ENCODE measurements at places on chromosomes 4 and X. TPM values are rescaled to one million over a fixed set of nuclear protein-coding genes. Genes with fewer than 3 reads are reported as not detected.
A peak's percentile ranks its signal among the peaks of the same experiment; 100 is the strongest.

The RXFP1 gene
- total RNA-seq, result 1.2 TPM

The BCORL1 gene
- total RNA-seq, result 4.5 TPM

The NRK gene
- total RNA-seq, result 118 TPM

The IL1RAPL1 gene
- 21.3 TPM for total RNA-seq

The MAGEB5 gene
- total RNA-seq, result not detected

The UGT2A3 gene
- total RNA-seq, result 0.53 TPM

The TKTL1 gene
- 0.32 TPM for total RNA-seq

The TRIM75 gene
- total RNA-seq, result not detected

GRCh38 chrX:53080628-53081580, 1.3 kb upstream of the TSPYL2 start:
- DNase-seq, result no peak

- no peak for DNase-seq
Measured at GRCh38 chr4:80101792-80102116, 28.7 kb upstream of the ANTXR2 start.

- no peak for DNase-seq
Measured at GRCh38 chr4:130025701-130026100, 929.7 kb downstream of the C4orf33 start.

DNA sequence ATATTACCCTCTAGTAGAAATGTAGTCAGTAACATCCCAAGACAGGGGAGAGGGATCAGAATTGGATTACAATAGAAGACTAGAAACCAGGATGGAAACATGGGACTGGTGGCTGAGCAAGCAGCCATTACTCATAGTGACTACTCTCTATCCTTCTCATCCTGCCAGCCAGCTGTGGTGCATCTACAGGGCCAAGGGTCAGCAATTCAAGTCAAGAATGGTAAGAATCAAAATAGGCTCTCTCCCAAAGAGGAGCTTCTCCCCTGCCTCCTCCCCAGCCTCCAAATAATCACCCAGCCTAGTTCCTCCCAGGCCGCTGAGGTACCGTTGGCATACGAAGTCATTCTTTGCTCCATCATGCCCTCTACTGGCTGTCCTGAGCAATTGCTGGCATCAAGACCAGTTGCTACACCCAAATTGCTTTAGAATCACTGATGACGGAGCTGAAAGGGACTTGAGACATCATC, 19.4 kb downstream of the AWAT2 start:
- no peak for DNase-seq

GRCh38 chr4:125315576-125316400, 1.0 kb downstream of the FAT4 start:
- DNase-seq, result no peak

DNA sequence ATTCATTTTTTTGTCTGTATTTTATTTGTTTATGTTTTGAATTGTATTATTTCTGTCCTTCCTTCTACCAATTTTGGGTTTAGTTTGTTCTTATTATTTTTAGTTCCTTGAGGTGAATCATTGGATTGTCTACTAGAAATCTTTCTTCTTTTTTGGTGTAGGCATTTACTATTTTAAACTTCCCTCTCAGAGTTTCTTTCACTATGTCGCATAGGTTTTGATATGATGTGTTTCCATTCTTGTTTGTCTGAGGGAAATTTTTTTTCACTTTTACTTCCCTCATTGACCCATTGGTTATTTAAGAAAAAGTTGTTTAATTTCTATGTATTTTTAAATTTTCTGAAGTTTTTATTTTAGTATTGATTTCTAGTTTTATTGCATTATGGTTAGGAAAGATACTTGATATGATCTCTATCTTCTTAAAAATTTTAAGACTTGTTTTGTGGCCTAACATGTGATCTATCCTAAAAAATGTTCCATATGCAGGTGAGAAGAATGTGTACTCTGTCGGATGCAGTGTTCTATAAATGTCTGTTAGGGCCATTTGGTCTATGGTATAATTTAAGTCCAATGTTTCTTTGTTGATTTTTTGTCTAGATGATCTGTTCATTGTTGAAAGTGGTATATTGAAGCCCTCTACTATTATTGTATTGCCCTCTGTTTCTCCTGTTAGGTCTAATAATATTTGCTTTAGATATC, 68.8 kb downstream of the IL15 start:
- DNase-seq, result no peak

- DNase-seq, result no peak
Measured at GRCh38 chr4:152784490-152785350, 5.0 kb downstream of the ARFIP1 start.

GRCh38 chr4:188372829-188373228, 233.6 kb downstream of the TRIML1 start:
- DNase-seq, result no peak

- peak; percentile 79 for DNase-seq
Measured at GRCh38 chr4:6692806-6693205, 872 bp upstream of the S100P start.

- no peak for DNase-seq
Measured at GRCh38 chrX:150663073-150663472, 30.1 kb upstream of the MTMR1 start.

GRCh38 chr4:189445613-189446012, 495.1 kb upstream of the FRG1 start:
- no peak for DNase-seq

DNA sequence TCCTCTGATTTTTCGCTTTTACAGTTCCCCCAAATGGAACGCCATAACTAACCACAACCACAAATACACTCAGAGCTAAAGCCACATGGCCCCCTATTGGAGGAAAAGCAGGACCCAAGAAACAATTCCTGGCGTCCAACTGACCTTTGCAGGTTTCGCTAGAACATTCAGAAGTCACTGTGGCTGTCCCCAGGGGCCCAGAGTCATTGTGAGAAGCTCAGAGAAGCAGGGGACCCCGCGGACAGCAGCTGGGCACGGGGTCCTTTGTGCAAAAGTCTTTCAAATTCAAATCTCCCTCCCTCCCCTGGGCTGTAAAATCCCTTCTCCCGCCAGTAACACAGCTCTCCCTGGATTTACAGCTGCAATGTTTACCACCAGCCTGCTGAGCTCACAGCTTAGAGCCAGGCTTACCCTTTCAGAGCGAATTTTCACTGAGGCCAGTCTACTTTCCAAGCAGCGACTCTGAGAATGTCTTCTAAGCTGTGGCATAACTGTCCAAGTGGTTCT, 214.8 kb downstream of the CRLF2 start:
- DNase-seq, result no peak

- no peak for DNase-seq
Measured at GRCh38 chr4:152382057-152382785, 153.7 kb downstream of the FBXW7 start.

DNA sequence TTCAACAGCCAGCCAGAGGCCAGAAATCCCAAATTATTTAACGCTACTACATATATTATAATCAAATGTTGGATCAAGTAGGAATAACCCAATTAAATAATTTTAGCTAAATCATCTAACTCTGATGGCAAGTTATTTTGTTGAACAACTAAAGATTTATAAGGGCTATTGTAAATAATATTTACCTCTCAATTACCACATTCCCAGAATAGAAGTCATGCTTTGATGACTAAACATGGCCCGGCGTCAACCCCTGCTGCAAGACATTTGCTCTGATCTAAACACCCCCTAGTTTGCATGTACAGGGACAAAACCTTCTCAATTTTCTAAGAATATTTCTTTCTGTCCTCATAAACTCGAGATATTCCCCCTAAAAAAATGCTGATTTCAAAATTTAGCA, 14.2 kb downstream of the VEGFC start:
- no peak for DNase-seq

- DNase-seq, result no peak
Measured at GRCh38 chrX:39473812-39474211, 623.9 kb downstream of the BCOR start.

GRCh38 chr4:118344801-118345200, 8.0 kb downstream of the PRSS12 start:
- DNase-seq, result no peak

GRCh38 chr4:116223040-116223732, 862.2 kb downstream of the TRAM1L1 start:
- DNase-seq, result no peak

DNA sequence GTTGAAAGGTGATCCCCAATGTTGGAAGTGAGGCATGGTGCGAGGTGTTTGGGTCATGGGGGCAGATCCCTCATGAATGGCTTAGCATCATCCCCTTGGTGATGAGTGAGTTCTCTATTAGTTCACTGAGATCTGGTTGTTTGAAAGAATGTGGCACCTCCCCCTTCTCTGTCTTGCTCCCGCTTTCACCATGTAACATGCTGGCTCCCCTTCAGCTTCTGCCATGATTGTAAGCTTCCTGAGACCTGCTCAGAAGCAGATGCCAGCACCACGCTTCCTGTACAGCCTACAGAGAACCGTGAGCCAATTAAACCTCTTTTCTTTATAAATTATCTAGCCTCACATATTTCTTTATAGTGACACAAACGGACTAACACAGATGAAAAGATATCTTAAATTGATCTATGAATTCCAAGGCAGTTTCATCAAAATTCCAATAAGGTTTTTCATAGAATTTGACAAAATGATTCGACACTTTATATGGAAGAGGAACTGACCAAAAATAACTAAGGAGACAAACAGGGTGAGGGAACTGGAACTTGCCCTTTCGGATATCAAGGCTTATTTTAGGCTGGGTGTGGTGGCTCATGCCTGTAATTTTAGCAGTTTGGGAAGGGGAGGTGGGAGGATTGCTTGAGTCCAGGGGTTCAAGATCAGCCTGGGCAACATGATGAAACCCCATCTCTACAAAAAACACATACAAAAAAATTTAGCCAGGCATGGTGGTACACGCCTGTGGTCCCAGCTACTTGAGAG, 56.9 kb upstream of the OGT start:
- DNase-seq, result no peak

DNA sequence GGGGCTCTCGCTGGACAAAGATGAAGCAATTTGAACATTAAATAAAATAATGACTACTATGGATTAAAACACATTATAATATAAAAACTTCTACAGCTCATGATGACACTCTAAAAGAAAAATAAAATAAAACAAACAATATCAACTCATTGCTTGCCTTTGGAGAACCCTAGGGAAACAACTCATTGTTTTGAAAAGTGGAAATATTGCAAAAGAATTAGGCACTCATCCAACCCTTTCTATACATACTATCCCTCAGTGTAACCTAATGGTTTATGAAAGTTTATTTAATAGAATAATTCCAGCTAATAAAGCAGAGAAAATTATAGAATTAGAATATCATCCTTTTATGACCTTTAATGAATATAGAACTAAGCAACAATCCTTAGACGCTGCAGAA, 718 bp downstream of the RAB40A start:
- DNase-seq, result no peak

DNA sequence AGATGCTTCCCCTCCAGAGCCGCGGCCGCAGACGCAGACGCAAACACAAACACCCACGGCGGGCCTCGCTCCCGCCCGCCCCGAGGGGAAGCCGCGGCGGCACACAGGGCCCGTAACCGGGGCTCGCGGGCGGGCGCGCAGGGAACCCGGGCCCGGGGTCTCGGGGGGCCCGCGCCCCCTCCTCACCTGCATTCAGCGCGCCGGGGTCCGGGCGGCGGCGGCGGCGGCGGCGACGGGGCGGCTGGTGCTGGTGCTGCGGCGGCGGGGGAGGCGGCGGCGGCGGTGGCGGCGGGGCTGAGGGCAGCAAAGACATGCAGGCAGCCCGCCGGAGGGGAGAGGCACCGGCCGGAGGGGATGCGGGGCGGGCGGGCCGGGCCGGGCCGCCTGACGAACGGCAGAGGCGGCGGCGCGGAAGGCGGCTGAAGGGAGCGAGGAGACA, 255 bp upstream of the CNOT6L start:
- no peak for DNase-seq

GRCh38 chrX:153993079-153993478, 20.5 kb downstream of the TMEM187 start:
- no peak for DNase-seq

DNA sequence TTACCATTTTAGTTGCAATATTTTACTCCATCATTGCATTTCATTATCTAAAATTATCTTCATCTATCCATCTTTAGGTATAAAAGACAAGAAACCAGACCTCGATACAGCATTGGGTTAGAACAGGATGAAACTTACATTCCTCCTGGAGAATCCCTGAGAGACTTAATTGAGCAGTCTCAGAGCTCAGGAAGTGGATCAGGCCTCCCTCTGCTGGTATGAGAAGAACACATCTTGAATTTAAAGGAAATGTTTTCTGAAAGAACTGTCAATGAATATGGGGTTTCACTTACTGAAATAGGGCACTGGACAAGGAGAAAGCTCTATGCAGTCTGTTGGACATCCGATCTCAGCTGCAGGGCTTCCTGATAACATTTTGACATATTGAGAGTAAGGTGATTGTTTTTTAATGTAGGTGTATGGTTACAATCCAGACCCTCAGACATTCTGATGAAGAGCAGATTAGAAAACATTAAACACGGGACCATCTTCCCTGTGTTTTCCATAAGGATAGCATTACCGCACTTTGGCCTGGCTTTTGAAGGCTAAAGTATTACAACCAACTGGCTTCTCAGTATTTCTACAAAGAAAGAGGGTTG, 367.2 kb downstream of the BMPR1B start:
- peak; percentile 31 for DNase-seq

GRCh38 chr4:106615410-106615945, 246.9 kb upstream of the GIMD1 start:
- no peak for DNase-seq

GRCh38 chrX:22950269-22951266, 49.2 kb upstream of the DDX53 start:
- no peak for DNase-seq
